ENCODE measurements at places on chromosomes 7 and 10.

DNA sequence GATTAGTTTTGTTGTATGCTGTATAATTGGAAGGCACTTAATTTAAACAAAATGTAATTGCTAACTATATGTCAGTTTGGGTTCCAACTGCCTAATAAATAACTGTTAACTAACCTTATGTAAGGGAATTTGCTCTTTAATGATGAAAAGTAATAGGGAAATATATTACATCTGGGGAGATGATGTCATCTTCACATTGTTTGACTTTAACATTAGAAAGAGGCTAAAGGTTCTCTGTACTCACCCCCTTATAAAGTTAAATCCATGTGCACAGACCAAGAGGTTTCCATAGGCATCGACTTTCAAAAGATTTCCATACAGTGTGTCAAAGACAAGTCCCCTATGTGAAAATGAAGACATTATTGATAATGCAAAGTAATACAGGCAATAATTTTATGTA lies 87.6 kb downstream of the NT5C2 start:
- DNase-seq: no peak

DNA sequence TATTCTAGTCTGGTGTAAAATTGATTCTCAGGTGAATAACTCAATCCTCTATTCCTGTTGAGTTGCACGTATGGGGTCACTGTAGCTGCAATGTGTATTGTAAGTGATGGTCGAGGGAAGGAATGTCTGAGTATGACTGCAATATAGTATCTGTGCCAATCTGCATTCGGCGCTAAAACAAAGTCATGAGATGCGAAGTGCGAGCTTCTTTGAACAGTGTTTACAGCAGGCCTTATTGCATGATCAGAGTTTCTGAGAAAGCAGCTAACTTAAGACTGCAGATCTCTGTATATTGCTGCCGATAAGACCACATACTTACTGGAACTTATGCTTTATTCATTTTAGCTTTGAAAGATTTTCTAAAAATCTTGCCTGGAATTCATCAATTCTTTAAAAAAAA lies 341.7 kb upstream of the BMPER start:
- DNase-seq: no peak

DNA sequence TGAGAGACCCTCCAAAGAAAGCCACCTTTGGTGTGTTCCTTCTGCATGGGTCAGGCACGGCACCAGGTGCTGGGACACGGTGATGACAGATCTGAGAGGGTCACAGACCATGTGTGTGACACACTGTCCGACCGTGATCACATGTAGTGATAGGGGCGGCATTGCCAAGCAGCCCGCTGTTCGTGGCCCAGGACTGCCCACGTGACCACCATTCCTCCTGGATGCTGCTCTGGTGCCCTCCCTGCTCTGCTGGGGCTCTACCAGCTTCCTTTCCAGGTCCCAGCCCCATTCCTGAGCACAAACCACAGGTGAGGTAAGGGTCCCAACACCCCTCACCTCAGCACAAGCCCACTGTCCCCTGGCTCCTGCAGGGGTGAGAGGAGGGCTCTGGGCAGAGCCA lies 10.1 kb upstream of the SLC18A3 start:
- DNase-seq: no peak

- DNase-seq: no peak
Observed at GRCh38 chr7:37076668-37077067, 352.4 kb upstream of the AOAH start.

DNA sequence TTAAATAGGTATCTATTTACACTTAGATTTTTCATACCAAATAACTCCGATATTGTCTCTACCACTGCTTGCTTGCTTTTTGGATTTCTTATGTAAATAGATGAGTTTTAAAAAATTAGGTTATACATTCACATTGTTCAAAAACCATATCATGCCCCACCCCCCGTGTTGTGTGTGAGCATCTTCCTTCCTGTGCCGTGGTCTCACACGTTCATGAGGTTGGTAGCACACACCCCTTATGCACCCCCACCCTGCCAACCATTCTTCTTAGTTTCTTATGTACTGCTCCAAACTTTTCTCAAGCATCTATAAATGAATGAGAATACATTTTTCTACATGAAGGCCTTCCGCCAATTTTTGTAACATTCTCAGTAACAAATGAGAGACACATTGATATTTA lies 115.6 kb downstream of the FANK1 start:
- no peak for DNase-seq

- DNase-seq: no peak
Observed at GRCh38 chr7:108456845-108457540, 757 bp upstream of the NRCAM start.

- DNase-seq: no peak
Observed at GRCh38 chr7:139704308-139704879, 73.4 kb downstream of the HIPK2 start.

- DNase-seq: no peak
Observed at GRCh38 chr10:58094985-58095718, 172.5 kb downstream of the IPMK start.

- no peak for DNase-seq
Observed at GRCh38 chr7:29877196-29877595, 70.9 kb downstream of the WIPF3 start.

DNA sequence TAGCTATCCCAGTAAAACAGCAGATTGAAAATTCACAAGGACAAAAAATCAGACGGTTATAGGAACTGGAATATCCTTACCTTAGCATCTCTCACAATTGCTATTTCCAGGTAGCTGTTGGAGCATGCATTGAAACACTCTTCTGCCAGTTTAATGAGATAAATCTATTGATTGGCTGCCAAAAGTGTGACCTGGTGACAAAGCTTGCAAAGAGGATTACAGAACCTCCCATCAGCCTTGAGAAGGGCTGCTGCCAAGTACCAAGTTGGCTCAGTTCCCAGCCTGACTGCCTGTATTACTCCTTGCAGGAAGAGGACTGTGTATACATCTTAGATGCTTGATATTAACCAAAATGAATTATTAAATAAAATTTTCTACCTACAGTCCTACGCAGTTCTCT lies 5.1 kb downstream of the PRLHR start:
- DNase-seq: no peak

GRCh38 chr10:63710703-63711102 lies 189.5 kb downstream of the REEP3 start:
- no peak for DNase-seq

All from iPS-NIHi11 (cell line).